Hematopoietic multipotent progenitor cell treated with erythropoietin and hydrocortisone succinate and interleukin-3 and kit ligand, for 15 days (in vitro differentiated cells): ENCODE measurements at places on chromosomes 7 and 10.
A peak's percentile ranks its signal among the peaks of the same experiment; 100 is the strongest.

- no peak for DNase-seq
Observed at GRCh38 chr10:132157101-132157500, 29.6 kb upstream of the DPYSL4 start.

GRCh38 chr7:92831716-92832533, 4.4 kb downstream of the CDK6 start:
- no peak for DNase-seq

- no peak for DNase-seq
Observed at GRCh38 chr7:30459591-30460245, 18.9 kb downstream of the NOD1 start.

- DNase-seq: no peak
Observed at GRCh38 chr10:802506-802905, 113.0 kb upstream of the DIP2C start.

- no peak for DNase-seq
Observed at GRCh38 chr7:2440608-2441245, 35.5 kb downstream of the GRIFIN start.

DNA sequence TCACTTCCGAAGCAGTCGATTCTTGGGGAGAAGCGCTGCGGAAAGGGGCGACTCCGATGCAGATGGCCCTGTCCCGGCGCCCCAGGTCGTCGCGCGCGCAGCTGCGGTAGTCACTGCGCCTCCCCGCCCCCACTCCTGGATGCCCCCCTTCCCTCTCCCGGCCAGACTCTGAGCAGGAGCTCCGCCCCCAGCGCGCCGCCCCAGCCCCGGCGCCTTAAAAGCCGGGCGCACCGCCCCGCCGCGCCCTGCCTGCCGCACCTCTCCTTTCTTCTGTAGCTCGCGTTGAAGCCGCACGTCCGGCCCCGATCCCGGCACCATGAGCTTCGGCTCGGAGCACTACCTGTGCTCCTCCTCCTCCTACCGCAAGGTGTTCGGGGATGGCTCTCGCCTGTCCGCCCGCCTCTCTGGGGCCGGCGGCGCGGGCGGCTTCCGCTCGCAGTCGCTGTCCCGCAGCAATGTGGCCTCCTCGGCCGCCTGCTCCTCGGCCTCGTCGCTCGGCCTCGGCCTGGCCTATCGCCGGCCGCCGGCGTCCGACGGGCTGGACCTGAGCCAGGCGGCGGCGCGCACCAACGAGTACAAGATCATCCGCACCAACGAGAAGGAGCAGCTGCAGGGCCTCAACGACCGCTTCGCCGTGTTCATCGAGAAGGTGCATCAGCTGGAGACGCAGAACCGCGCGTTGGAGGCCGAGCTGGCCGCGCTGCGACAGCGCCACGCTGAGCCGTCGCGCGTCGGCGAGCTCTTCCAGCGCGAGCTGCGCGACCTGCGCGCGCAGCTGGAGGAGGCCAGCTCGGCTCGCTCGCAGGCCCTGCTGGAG, at the start of gene INA:
INA (plus strand) TSS at position 243 of the 817 bp plus-strand sequence; CDS start at position 317, 74 bp downstream.
- no peak for DNase-seq

DNA sequence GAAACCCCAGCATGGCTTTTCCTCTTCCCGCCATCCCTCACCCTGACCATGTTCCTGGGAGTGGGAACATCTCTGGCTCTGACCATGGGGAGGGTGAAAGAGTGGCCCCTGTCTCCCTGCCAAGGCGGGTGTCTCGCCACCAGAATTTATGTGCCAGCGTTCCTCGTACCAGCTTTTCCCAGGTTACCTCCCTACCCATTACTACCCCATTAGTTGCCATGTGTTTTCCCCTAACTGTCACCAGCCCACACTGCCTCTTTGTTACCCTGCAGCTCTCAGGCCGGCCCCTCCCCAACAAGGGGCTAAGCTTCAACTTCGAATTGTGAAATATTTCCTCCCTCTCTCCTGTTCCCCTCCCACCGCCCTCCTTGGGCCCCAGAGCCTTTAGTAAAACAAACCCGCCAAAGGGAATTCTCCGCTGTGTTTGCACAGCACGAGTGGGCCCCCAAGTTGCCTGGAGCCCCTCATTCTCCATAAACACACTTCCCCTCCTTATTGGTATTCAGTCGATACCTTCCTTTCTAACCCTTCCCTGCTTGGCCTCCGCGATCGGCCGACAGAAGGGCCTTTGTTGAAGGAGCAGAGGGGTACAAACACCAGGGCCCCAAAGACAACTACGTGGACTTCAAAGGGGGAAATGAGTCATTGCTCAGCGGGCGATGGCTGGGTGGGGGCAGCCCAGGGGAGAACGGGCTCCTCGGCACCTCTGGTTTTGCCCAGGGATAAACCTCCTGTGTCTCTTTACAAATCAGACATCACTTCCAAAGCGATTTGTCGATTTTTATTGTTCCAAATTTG, 45.5 kb downstream of the SLIT1 start:
- DNase-seq: no peak

- no peak for DNase-seq
Observed at GRCh38 chr7:85471307-85471706, 284.5 kb upstream of the SEMA3D start.

GRCh38 chr10:24533981-24534380, 189.7 kb downstream of the ARHGAP21 start:
- no peak for DNase-seq

GRCh38 chr10:123999956-124000615, 93.3 kb downstream of the CHST15 start:
- DNase-seq: no peak

DNA sequence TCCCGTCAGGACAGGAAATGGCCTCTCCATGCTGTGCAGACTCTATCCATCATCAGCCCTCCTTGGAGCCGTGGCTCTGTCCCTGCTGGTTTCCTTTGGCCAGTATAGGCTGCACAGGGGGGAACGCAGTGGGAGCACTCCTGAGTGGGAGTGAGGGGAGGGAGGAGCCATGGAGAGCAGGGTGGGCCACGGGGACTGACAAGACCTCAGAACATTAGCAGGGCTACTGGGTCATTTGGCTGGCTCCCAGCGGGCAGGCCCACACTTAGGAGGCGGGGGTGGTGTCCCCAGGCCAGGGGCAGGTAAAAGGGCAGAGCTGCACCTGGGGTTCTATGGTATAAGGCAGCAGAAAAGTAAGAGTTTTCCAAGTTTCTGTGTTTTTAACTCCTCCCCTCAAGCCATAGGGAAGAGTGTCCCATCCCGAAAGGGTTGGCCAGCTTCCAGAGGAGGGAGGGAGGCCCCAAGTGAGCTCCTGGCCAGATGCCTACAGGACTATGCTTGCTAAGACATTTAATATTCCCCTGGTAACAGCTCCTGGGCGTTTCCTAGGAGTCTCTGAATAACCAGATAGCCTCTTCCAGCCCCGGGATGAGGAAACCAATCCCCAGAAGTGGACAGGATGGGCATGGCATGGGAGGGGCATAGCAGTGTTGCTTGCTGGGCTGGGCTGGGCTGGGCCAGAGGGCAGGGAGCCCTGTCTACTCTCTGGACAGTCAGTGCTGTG, 5.5 kb upstream of the OPN4 start:
- DNase-seq: no peak

DNA sequence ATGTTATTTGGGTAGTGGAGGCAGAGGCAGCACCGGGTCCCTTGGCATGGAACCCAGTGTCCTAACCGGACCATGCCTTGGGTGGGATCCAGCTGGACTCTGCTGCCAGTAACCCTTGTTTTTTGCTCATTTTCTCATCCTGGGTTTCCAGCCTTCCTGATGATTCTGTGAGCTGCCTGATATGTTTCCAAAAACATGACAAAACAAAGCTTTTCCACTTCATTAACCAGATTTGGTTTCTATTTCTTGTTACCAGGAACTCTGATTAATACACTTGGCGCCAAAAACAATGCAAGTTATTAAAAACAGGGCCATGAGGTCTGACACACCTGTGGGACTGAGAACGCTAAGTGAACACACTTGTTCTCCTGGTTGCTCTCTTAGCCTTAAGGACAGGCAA, 32.8 kb upstream of the DLG5 start:
- DNase-seq: no peak

DNA sequence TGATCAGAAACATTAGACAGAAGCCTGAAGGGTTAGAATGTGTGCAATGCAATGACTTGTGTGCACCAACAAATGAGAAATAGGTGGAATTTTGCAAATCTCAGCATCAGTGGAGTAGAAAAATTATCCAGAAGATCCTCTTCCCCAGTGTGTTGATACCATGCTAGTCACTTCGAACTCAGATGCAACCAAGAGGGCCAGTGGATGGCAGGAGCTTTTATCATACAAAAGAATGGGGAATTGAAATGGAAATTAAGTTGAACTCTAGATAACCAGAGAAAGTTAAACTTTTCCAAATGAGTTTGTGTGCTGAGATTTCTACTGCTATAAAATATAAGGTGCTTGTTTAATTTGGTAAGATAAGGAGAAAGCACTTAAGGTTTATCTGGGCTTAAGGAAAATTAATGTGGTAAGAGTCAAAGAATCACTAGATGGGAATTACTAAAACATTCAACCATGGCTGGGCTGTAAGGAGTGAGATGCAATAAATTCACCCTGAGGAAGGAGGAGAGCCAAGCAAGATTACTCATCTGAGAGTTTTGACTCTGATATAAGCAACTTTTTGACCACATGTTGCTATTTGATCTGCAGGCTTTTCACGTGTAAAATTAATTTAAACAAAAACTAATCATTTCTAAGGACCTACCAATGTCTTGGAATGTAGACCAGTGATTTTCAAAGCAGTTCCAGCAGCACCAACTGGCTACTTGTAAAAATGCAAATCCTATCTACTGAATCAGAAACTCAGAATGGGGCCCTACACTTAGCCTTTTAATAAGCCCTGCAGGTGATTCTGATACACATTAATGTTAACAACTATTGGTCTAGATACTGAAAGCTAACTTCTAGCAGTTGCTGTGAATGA, 113.2 kb downstream of the CDC14C start:
- no peak for DNase-seq

GRCh38 chr7:140671966-140672365, 779 bp upstream of the ADCK2 start:
- DNase-seq: no peak

DNA sequence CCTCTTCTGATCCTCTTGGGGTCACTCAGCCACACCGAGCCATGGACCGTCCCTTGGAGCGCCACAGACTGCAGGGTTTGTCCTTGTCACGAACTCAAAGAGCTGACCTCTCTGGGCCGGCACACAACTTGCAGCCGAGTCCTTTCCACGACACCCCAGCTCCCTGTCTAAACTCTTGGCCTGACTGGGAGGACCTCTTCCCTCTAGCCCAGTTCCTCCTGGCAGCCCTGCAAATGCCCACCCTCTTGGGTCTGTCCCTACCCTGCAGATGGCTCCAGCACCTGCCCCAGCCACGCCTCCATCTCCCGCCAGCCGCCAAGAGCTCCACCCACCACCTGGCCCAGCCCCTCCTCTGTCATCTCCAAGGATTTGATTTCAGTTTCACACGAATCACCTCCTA, 339.2 kb downstream of the DNAJB6 start:
- DNase-seq: no peak

DNA sequence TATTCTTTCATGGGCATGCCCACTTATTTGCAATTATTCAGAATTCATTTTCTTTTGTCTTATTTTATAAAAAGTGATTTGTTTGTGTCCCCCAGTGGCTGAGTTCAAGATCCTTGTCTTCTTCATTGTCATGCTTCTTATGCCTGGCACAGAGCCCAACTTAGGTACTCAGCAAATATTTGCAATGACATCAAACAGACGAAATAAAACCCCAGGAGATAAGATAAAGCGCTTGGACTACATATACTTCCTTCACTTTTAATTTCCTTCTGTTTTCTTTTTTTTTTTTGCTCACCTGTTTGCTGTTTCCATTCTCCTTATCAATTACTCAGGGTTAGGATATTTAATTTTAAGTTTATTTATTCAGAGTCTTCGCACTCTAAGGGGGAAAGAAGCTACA, 225.0 kb downstream of the SDHAF3 start:
- no peak for DNase-seq

- no peak for DNase-seq
Observed at GRCh38 chr10:132056663-132057062, 9.1 kb upstream of the JAKMIP3 start.

- DNase-seq: no peak
Observed at GRCh38 chr7:26603631-26604030, 260.8 kb downstream of the SKAP2 start.

GRCh38 chr7:27929127-27929526, 189.2 kb downstream of the TAX1BP1 start:
- no peak for DNase-seq

DNA sequence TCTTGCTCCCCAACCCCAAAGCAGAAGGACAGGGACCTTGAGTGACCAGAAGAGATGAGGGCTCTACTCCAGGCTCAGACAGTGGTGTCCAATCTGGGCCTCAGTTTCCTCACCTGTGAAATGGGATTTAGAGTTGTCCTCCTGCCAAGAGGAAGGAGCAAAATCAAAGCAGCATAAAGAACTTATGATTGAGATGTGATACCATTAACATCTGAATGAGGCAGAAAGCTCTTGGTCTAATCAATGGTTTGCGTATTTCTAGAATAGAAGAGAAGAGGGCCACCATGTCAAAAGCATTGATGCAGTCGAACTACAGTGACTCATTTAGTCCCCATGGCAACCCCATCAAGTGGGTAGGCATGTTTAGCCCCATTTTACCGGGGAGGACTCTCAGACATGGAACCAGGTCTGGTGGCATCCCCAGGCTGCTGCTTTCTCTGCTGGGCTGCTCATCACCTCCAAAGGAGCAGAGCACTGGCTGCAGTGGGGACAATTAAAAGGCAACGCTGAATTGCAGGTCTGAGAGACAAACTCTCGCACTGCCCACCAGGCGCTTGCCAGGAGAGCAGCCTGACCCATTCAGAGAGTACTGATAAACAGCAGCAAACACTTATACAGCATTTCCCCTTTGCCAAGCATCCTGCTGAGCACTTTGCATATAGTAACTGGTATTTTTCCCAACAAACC, 175.9 kb downstream of the NEURL1 start:
- DNase-seq: no peak

GRCh38 chr10:129545261-129545660, 78.2 kb downstream of the MGMT start:
- DNase-seq: no peak

DNA sequence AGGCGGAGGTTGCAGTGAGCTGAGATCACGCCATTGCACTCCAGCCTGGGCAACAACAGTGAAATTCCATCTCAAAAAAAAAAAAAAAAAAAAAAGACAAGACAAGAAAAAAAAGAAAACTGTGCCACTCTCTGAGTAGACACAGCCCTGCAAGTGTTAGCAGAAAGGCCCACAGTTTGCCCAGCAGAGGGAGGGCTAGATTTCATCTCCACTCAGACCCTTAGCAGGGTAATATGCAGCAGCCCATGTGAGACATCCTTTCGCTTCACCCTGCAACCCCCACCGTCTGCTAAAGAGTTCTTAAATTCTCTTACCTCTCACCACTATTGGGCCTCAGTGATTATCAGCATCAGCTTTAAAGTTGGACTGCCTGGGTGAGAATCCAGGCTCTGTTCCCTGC, 38.2 kb downstream of the CTNNA3 start:
- DNase-seq: no peak

DNA sequence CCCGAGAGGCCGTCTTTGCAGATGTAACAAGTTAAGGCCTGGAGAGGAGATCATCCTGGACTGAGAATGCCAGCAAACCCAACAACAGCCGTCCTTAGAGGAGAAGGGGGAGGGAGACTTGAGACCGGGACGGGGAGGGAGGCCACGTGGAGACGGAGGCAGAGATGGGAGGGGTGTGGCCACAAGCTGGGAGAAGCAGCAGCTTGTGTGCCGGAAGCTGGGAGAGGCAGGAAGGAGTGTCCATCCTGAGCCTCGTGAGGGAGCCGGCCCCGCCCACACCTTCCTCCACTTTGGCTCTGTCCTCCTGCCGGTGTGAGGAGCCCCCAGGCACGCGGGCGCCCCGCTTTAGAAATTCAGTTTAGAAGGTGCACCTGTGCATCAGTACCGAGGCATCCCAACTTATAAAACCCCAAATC, 95.7 kb downstream of the DNAJB6 start:
- peak; percentile 58 for DNase-seq

- DNase-seq: no peak
Observed at GRCh38 chr7:1588978-1589377, 19.1 kb upstream of the PSMG3 start.

GRCh38 chr10:129971381-129972144, 7.5 kb upstream of the EBF3 start:
- DNase-seq: no peak
